ENCODE measurements at places on chromosomes 12 and 14. TPM values are rescaled to one million over a fixed set of nuclear protein-coding genes. Genes with fewer than 3 reads are reported as not detected.

Gene CDKN3
- 20.5 TPM for total RNA-seq

Gene PMCH
- not detected for total RNA-seq

Gene SLC24A4
- total RNA-seq, result not detected

Gene CRACR2A
- 3.3 TPM for total RNA-seq

Gene SALL2
- 89.2 TPM for total RNA-seq

DNA sequence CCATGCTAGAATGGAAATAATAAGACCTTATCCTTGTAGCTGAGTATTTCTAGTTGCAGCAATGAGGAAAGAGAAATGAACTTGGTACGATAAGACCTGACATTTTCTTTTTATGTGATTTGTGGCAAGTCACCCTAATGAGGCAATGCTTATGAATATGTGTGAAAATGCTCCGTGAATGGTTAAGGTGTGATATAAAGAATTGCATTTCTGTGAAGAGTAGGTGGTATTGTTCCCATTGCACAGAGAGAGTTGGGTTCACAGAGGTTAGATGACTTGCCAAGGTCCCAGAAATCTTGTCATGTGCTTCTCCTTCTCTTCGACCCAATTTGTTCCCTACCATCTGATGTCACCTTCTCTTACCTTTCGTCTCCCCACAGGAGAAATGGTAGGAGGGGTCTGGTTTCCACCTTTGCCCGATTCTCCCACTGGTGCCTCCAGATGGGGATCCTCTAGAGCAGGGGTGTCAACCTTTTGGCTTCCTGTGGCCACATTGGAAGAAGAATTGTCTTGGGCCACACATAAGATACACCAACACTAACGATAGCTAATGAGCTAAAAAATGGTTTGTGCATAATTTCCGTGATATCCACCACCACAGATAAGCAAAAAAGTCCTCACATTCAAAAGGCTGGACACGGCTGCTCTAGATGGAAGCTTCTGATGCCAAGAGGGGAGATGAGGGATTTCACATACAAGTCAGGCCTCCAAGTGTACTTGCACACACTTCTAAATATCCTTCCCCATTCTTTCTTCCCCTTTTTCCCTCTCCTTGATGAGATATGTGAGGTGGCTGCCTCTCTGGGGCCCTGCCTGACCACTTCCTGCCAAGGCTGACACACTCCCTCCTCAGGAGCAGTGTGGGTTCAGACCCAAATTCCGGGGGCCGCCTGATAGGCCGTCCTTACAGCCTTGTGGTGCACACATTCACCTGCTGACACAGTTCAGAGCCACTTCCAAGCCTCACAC, 96.1 kb downstream of the PLXNC1 start:
- H3K27ac ChIP-seq, result no peak overlapping the region
- no peak for DNase-seq
- peaks cover 12% of the 10 kb centered on the region for H3K36me3 ChIP-seq
- no peaks in the 10 kb centered on the region for H3K27me3 ChIP-seq
- no peak overlapping the region for H3K4me3 ChIP-seq
- H3K4me1 ChIP-seq, result peaks cover 2% of the 10 kb centered on the region
